ENCODE measurements at places on chromosomes 5 and 9.

DNA sequence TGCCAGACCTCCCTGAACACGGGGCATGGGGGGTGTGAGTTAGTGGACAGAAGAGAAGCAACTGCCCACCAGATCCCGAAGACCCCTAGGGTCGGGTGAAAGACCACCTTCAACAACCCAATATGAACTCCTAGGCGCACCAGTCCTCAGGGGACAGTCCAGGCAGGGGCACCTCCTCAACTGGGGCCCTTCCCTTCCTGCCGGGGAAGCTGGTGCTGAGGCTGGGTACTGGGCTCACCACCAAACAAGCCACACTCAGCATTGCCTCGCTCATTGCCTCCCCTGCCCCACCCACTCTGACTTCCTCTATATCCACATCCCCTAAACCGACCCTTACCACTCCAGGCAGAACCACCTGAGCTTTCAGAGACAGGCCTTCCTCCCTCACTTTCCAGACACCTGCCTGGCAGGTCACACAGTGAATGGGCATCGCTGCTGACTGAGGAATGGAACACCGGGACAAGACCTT is 42.5 kb downstream of the SEMA4D start:
- no peak for DNase-seq

GRCh38 chr5:38515092-38515491 is 41.4 kb downstream of the LIFR start:
- no peak for DNase-seq

GRCh38 chr9:107665057-107665456 is 175.5 kb upstream of the KLF4 start:
- DNase-seq, result no peak

GRCh38 chr5:151595411-151595826 is 4.3 kb upstream of the FAT2 start:
- DNase-seq, result no peak

DNA sequence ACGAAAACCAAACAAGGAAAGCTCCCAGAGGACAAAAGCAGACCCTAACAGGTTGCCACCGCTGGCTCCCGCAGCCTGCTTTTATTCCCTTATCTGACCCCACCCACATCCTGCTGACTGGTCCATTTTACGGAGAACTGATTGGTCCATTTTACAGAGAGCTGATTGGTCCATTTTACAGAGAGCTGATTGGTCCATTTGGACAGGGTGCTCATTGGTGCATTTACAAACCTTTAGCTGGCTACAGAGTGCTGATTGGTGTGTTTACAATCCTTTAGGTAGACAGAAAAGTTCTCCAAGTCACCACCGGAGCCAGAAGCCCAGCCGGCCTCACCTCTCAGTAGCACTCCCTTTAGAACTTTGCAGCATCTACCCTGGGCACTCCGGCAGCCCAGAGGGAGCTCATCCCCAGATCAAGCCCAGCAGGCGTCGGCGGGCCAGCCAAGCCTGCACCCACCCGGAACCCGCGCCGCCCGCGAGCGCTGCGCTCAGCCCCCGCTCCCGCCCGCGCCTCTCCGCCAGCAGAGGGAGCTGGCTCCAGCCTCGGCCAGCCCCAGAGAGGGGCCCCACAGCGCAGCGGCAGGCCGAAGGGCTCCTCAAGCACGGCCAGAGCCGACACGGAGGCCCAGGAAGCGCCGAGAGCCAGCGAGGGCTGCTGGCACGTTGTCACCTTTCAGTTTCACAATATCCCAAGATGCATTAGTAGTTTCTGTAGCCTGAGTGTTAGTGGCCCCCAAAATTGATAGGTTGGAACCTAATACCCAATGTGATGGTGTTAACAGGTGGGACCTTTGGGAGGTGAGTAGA is 35.3 kb upstream of the CLPTM1L start:
- no peak for DNase-seq

DNA sequence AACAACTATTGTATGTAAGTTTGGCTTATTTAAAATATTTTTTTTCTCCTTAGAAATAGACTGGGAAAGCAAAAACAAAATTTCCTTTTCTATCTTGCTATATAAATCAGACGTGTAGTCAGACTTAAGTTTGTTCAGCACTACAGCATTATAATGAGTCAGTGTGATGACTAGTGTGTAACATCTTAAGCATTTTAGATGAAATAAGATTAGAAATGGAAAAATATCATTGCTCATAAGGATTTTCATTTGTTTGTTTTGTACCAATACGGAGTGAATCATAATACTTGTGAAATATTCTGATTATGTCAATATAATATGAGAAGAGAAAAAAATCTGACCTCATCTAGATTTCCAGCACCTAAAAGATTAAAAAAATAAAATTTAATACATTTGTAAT is 64.7 kb upstream of the RICTOR start:
- DNase-seq, result no peak
